Stimulated activated CD4-positive, alpha-beta T cell treated with anti-CD3 and anti-CD28 coated beads, Interleukin-4, amount 100 ng/mL, for 4 hours (primary cell): ENCODE measurements at places on chromosomes 7 and 10.

GRCh38 chr7:29564496-29565223, 1.0 kb downstream of the PRR15 start:
- no peak for DNase-seq

- no peak for DNase-seq
Observed at GRCh38 chr10:67978749-67979148, 94.3 kb downstream of the SIRT1 start.

- no peak for DNase-seq
Observed at GRCh38 chr7:85275204-85275603, 88.3 kb upstream of the SEMA3D start.

DNA sequence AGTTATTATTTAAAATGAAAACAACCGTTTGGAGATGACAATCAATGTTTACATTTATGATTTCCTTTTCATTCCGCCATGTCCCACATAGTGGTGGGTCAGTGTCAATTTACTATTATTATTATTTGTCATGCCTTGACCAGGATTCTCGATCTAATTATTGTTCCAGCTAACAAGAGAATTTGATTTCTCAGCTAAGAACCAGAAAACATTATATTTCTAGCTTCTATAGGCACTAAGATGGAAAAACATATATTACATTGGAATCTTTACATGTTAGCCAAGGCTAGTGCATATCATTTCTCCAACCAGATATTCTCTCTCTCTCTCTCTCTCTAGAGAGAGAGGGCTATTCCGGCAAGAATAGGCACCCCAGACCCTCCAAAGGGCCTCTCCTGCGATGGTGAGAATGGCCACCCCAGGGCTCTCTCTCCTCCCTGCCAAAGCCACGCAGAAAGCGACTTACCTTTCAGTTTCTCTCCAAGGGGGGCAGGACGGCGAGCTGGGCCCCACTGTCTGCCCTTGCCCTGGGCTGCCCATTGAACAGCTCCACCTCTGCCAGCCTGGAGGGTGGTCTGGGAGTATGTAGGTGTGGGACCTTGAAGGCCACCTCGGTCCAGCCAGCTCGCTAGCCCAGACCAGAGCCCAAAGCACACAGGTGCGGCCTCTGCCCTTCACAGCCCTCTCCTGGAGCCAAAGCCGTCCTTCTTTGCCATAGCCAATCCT, 2.4 kb downstream of the HOXA3 start:
- no peak for DNase-seq

DNA sequence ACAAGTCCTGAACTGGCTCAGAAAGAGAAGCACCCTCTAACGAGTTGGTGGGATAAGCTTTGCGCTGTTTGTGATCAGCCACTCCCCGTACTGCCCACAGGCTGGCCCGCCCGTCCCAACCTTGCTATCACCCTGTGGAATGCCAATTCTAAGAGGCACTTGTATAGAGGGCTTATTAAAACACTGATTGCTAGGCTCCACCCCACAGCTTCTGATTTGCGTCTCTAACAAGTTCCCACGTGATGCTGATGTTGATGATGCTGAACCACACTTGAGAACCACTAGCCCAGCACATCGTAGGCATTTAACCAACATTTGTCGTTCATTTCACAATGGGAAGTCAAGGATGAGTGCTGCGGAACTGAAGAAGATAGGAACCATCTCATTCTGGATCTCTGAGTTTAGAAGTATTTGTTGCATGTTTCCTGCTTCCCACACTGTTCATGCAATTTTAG, 12.7 kb upstream of the GSAP start:
- no peak for DNase-seq

DNA sequence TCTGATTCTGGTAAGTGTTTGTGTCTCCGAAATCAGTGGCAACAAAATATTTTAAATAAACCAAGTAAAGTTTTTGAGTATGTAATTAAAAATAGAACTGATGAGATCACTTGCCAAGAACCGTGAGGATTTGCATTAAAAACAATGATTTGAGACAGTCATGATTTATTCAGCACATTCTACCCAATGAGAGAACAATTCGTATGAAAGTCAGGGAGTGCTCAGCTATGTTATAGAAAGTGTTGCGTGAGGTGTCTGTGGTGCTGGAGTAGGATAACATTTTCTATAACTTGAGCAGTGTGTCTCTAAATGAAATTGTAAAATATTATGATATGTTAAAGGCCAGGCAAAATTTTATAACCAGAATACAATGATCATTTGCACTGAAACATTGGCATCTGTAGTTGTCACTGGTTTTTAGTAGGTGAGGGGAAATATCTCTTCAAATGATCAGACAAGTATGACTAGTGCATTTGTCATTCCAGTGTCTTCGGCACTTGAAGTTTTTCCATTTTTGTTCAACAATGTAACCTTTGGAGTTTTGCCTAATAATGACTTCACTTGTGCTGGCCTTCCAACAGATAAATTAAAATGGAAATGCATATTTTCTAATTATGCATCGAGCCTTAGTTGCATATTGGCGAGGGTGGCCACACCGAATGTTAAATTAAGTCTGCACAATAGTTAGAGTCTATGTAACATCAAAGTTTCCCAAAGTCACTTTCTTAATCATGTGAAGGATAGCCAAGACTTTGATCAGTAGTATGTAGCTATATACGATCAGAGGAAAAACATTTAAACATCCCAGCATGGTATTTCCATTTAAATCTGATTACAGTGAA, 335.9 kb downstream of the GFRA1 start:
- no peak for DNase-seq

DNA sequence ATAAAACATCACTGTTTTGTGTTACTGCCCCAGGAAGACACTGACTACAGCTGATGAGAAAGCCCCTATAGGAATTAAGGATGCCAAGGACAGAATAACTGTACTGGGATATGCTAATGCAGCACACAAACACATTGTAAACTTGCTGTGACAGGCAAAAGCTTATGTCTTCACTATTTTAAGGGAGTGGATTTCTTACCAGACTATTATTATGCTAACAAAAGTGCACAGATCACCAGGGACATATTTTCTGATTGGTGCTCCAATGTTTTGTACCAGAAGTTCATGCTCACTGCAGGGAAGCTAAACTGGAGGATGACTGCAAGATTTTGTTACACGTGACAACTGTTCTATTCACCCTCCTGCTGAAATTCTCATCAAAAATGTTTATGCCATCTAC, 48.1 kb upstream of the PTPN12 start:
- DNase-seq, result no peak

DNA sequence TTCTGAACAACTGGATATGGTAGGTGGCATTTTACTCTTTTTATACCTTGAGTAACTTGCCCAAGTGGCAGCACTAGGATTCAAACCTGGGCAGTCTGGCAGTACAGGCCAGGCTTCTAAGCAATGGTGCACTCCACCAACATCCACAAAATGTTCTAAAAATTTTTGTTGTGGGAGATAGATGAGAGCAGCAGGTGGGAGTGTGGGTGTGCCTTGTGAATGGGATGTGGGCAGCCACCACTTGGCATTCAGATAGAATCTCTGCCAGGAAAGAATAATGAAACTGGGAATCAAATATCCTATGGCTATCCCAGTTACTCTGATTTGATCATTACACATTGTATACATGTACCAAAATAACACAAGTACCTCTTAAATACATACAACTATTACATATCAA, 810.7 kb downstream of the MAGI2 start:
- DNase-seq, result no peak
